HCT116 (cell line): ENCODE measurements at places on chromosomes 16 and 17. TPM values are rescaled to one million over a fixed set of nuclear protein-coding genes. Genes with fewer than 3 reads are reported as not detected.

SLC16A6 gene
- 4.8 TPM for total RNA-seq

KRTAP9-2 gene
- total RNA-seq, result not detected

HNF1B gene
- 3.6 TPM for total RNA-seq

ZFP90 gene
- 21.8 TPM for total RNA-seq

SHISA9 gene
- not detected for total RNA-seq

WNT3 gene
- 5.5 TPM for total RNA-seq

KRT16 gene
- 0.61 TPM for total RNA-seq

TBC1D3C gene
- total RNA-seq, result 0.22 TPM

MYH11 gene
- 0.61 TPM for total RNA-seq

SERPINF2 gene
- 2.5 TPM for total RNA-seq

DNA sequence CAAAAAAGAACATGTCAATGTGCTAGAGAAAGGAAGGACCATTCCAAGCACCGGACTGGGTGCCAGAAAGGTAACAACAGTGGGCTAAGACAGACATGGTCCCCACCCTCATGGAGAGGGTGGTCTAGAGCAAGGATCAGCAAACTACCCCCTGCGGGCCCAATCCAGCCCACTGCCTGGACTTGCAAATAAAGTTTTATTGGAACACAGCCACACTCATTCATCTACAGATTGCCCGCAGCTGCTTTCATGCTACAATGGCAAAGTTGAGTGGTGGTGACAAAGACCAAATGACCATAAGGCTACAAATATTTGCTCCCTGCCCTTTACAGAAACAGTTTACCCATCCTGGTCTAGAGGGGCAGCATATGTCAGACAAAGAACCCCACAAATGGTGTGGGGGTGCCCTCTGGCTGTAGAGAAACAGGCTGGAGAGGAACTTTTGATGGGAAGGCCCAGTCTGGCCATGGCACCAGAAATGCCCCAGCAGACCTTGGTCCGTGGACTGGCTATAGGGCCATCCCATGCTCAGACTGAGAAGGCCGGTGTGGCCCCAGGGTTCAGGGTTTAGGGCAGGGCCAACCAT lies 15.2 kb downstream of the CDH5 start:
- H3K36me3 ChIP-seq, result no peaks in the 10 kb centered on the region
- H3K4me3 ChIP-seq, result peak overlapping the region; percentile 29; the same call in 1 of the 2 replicates
- DNase-seq, result no peak
- H3K27me3 ChIP-seq, result no peaks in the 10 kb centered on the region

GRCh38 chr17:15236281-15237105 lies 28.6 kb downstream of the PMP22 start:
- H3K27me3 ChIP-seq, result no peaks in the 10 kb centered on the region
- H3K4me3 ChIP-seq, result no peak overlapping the region
- no peaks in the 10 kb centered on the region for H3K4me1 ChIP-seq
- DNase-seq, result no peak
- no peak overlapping the region for H3K27ac ChIP-seq
- H3K36me3 ChIP-seq, result peaks cover 8% of the 10 kb centered on the region; the same call in 1 of the 2 replicates

GRCh38 chr17:58702045-58702476 lies 9.7 kb downstream of the RAD51C start:
- no peak overlapping the region for H3K27ac ChIP-seq
- H3K36me3 ChIP-seq, result peaks cover 13% of the 10 kb centered on the region
- H3K4me3 ChIP-seq, result no peak overlapping the region
- no peaks in the 10 kb centered on the region for H3K4me1 ChIP-seq
- no peak for DNase-seq

- H3K27ac ChIP-seq, result no peak overlapping the region; the same call in 1 of the 2 replicates
- H3K36me3 ChIP-seq, result no peaks in the 10 kb centered on the region
- peaks cover 41% of the 10 kb centered on the region for H3K27me3 ChIP-seq
These were observed 190.3 kb downstream of the RBFOX3 start for GRCh38 chr17:79420318-79421243.

DNA sequence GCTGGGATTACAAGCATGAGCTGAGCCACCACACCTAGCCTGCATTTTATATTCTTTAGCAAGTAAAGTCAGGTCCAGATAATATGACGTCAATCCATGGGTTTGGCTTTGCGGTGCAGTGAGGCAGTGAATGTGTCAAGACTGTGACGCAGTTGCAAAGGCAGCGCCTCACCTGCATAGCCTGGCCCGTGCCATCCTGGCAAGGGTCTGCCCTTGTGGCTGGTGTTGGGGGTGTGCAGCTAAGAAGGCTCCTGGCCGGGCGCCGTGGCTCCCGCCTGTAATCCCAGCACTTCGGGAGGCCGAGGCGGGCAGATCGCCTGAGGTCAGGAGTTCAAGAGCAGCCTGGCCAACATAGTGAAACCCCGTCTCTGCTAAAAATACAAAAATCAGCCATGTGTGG lies 7.0 kb downstream of the PDF start:
- no peaks in the 10 kb centered on the region for H3K27me3 ChIP-seq
- no peak overlapping the region for H3K27ac ChIP-seq
- no peak overlapping the region for H3K4me3 ChIP-seq
- DNase-seq, result no peak
- H3K4me1 ChIP-seq, result peaks cover 1% of the 10 kb centered on the region; the same call in 1 of the 2 replicates

DNA sequence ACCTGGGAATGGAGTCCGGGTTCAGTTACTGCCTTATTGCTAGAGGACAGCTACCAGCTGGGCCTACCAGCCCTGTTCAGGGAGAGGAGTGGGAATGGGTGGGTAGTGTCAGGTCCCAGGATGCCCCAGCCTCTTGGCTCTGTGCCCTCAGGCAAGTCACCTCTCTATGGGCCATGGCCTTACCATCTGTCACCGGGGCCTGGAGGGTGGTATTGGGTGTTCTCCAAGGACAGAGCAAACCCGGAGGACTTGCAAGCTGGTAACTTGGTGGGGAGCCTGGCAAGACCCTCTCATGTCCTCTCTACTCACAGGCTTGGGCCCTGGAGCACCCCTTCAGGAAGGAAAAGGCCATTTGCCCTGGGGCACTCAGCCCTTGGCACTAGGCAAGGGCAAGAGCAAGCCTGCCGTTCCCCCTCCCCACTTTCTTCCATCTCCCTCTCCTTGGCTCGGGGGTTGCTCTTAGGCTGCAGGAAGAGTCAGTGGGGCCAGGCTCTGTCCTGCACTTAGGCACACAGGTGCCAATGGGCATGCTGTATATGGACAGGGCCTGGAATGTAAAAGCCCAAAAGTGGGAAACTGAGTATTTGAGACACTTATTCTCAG lies 170.0 kb upstream of the ZNF267 start:
- H3K36me3 ChIP-seq, result peaks cover 26% of the 10 kb centered on the region
- no peaks in the 10 kb centered on the region for H3K27me3 ChIP-seq

- no peak overlapping the region for H3K4me3 ChIP-seq
- DNase-seq, result no peak
- H3K4me1 ChIP-seq, result no peaks in the 10 kb centered on the region
These were observed 100.2 kb upstream of the FOXF1 start for GRCh38 chr16:86410081-86410480.

DNA sequence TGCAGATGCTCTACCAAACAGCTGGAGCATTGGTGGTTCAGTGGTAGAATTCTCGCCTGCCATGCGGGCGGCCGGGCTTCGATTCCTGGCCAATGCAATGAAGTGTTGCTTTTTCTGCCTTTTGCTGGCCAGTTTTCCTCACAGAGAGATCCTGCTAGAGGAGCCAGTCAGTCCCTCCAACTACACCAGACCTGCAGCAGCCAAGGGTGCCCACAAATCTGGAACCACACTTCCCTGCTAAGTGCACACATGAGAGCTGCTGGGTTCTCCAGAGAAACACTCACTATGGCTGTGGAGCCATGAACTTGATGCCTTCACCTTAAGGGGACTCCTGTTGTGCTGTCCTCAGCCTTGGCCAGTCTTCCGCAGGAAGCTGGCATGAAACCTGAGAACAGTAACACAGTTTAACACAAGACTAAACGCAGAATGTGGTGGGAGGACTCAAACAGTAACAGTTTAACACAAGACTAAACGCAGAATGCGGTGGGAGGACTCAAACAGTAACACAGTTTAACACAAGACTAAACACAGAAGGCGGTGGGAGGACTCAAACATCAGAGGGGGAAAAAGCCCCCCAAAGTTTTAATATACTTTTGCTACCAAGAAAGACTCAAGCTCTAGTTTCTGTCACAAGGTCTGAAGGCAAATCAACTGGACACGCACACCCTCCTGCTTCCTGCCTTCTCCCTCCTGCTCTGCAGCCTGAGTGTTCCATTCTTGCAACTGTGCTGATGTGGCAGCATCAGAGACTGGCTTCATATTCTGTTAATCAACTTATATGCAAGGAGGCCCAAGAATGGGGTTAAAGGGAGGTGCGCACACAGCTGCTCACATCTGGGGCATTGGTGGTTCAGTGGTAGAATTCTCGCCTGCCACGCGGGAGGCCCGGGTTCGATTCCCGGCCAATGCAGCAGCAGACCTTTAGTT lies 12.0 kb downstream of the VAC14 start:
- no peak overlapping the region for H3K27ac ChIP-seq
- no peak for DNase-seq
- no peak overlapping the region for H3K4me3 ChIP-seq
- no peaks in the 10 kb centered on the region for H3K27me3 ChIP-seq
- H3K36me3 ChIP-seq, result peaks cover 8% of the 10 kb centered on the region; the same call in 1 of the 2 replicates

DNA sequence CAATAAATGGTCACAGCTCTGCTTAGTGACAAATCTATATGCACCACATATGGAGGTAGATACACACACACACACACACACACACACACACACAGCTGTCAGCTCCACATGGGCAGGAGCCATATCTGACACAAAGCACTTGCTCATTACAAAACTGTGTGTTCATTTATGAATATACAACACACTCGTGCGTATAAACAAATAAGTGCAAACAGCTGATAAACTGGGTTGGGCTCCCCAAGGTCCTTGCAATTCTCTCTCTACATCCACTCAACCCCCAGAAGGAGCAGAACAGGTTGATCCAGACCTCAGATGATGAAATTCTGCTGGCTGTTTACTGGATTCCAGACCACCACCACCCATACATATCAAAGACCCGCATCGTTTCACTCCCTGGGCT lies 140.7 kb downstream of the XYLT1 start:
- no peaks in the 10 kb centered on the region for H3K27me3 ChIP-seq
- no peak overlapping the region for H3K4me3 ChIP-seq
- no peaks in the 10 kb centered on the region for H3K36me3 ChIP-seq
- DNase-seq, result no peak
- no peak overlapping the region for H3K27ac ChIP-seq

DNA sequence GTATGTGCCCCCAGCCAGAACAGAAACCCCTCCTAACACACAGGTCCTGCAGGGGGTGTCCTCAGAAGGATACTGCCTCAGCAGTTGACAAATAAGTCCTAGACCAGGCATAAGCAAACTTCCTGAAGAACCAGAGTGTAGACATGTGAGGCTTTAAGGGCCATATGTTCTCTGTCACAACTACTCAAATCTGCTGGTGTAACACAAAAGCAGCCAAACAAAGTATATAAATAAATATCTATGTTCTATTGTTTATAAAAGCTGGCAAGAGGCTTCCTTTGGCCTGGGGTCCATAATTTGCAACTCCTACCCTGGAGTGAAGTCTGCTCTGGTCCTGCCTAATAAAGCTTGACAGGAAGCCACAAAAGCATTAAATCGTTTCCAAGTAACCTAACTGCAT lies 9.9 kb downstream of the FAM83G start:
- peaks cover 29% of the 10 kb centered on the region; the same call in 1 of the 2 replicates for H3K36me3 ChIP-seq
- no peaks in the 10 kb centered on the region for H3K4me1 ChIP-seq
- H3K4me3 ChIP-seq, result no peak overlapping the region
- DNase-seq, result no peak
- H3K27ac ChIP-seq, result no peak overlapping the region
- H3K27me3 ChIP-seq, result no peaks in the 10 kb centered on the region

GRCh38 chr17:80913928-80914821 lies 77.5 kb upstream of the CHMP6 start:
- H3K4me3 ChIP-seq, result no peak overlapping the region
- DNase-seq, result no peak
- no peaks in the 10 kb centered on the region for H3K4me1 ChIP-seq
- no peak overlapping the region for H3K27ac ChIP-seq
- no peaks in the 10 kb centered on the region for H3K27me3 ChIP-seq
- H3K36me3 ChIP-seq, result peaks cover 8% of the 10 kb centered on the region; the same call in 1 of the 2 replicates

- H3K27me3 ChIP-seq, result no peaks in the 10 kb centered on the region
- no peak for DNase-seq
- H3K4me1 ChIP-seq, result no peaks in the 10 kb centered on the region
These were observed 10.3 kb upstream of the MLYCD start for GRCh38 chr16:83888672-83889044.

- H3K27ac ChIP-seq, result no peak overlapping the region
- no peak for DNase-seq
- H3K4me3 ChIP-seq, result peak overlapping the region; percentile 14
- peaks cover 2% of the 10 kb centered on the region; the same call in 1 of the 2 replicates for H3K4me1 ChIP-seq
These were observed 583 bp upstream of the CYLD start for GRCh38 chr16:50741225-50741780.
